ENCODE measurements at places on chromosomes 7 and 10. TPM values are rescaled to one million over a fixed set of nuclear protein-coding genes. Genes with fewer than 3 reads are reported as not detected.

The MET gene
- 83.8 TPM for total RNA-seq

The TNS3 gene
- 127 TPM for total RNA-seq

The NODAL gene
- not detected for total RNA-seq

The FOXK1 gene
- total RNA-seq: 25.1 TPM

The PLEKHS1 gene
- 0.14 TPM for total RNA-seq

The BTBD16 gene
- total RNA-seq: not detected

- peaks cover 9% of the 10 kb centered on the region for H3K4me1 ChIP-seq
- DNase-seq: no peak
- peaks cover 3% of the 10 kb centered on the region for H3K36me3 ChIP-seq
Measured at GRCh38 chr10:125883211-125883610, 2.1 kb upstream of the DHX32 start.

GRCh38 chr10:100146875-100147650 is 38.8 kb downstream of the ERLIN1 start:
- no peak for DNase-seq
- H3K4me1 ChIP-seq: no peaks in the 10 kb centered on the region
- H3K27ac ChIP-seq: no peak overlapping the region

DNA sequence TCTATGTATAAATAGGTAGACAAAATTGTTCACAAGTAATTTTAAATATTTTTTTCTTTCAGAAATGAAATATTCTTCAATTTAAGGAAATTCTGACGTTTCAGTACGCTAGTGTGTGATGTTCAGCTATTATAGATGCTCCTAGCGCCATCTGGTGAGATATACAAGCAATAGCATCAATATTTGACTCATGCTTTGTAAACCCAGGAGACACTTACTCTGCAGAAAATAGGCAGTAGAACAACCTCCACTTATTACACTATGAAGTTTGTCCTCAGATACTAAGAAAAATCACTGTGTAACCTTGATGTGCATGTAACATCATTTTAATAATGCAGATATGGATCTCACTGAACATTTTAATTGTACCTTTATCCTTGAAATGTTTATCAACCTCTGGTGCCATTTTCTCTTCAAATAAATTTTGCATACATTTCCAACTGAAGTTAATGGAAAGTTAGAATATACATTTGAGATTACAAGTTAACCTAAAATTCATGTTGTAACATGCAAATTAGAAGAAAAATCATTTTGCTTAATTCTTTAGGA is 151.5 kb upstream of the FAM3C start:
- H3K4me1 ChIP-seq: no peaks in the 10 kb centered on the region
- no peaks in the 10 kb centered on the region for H3K36me3 ChIP-seq
- DNase-seq: no peak
- H3K4me3 ChIP-seq: no peak overlapping the region

- no peak overlapping the region for H3K4me3 ChIP-seq
- H3K27me3 ChIP-seq: no peaks in the 10 kb centered on the region
- DNase-seq: no peak
- no peak overlapping the region for H3K27ac ChIP-seq
- H3K4me1 ChIP-seq: peaks cover 5% of the 10 kb centered on the region
Measured at GRCh38 chr10:72094574-72094973, 6.2 kb upstream of the SPOCK2 start.

GRCh38 chr7:111787741-111788140 is 225.4 kb upstream of the IMMP2L start:
- no peak overlapping the region for H3K4me3 ChIP-seq
- H3K4me1 ChIP-seq: no peaks in the 10 kb centered on the region
- no peak overlapping the region for H3K27ac ChIP-seq
- no peak for DNase-seq
- no peaks in the 10 kb centered on the region for H3K27me3 ChIP-seq
- H3K36me3 ChIP-seq: peaks cover 40% of the 10 kb centered on the region

DNA sequence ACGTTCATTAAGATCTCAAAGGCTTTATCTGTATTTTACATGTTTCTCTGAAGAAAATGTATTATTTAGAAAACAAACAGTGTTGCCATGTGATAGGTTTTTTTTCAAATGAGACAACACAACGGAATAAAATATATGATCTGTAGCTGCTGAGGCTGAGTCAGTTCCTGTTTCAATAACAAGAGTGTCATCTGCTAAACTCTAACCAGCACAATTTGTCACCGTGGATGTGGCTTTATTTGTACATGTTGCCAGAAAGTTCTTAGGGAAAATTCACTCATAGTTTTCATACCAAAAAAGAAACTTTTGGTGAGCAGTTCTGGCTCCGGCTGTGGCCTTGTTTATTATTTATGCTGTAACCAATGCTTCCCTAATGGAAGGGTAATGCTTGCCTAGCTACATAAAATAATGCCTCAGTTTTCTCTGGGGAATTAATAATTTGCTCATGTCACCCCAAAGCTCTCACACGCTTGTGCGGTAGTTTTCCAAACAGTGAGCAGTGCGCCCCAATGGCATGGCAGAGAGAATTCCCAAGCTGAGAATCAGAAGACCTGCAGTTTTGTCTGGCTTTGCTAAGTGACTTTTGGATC is 20.3 kb upstream of the KLF6 start:
- H3K4me1 ChIP-seq: peaks cover 54% of the 10 kb centered on the region
- H3K4me3 ChIP-seq: no peak overlapping the region
- H3K36me3 ChIP-seq: no peaks in the 10 kb centered on the region
- DNase-seq: no peak
- H3K27ac ChIP-seq: peak overlapping the region; percentile 89

DNA sequence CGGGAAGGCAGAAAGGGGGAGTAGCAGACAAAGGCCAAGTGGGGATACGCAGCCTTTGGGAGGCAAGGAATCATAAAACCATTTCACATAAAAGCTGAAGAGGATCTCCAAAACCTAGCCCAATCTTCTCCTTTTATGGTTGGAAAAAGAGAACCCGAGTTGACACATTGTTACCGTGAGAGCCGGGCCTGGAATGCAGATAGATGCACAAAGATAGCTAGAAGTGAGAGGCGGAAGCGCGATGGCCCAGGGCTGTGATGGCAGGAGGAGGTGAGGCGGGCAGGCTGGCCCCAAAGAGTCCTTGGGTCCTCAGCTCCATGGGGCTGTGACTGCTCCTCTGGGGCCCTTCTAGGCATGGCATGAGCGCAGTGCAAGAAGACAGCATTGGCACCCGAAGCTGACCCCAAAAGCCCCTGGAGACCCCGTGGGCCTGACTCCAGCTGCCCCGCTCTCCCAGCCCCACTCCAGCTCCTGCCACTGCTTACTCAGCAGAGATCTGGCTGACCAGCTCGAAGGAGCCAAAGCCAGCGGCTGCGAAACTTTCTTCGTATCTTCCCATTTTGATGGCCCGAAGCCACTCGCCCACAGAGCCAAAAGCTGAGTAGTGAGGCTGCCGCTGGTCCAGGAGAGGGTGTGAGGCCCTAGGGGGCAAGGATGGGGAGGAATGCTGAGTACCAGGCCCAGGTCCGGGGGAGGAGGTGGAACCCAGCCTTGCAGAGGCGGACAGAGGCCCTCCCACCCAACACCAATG is 22.5 kb downstream of the EPHB4 start:
- H3K4me1 ChIP-seq: peaks cover 48% of the 10 kb centered on the region
- H3K4me3 ChIP-seq: no peak overlapping the region
- H3K27ac ChIP-seq: peak overlapping the region; percentile 54
- peaks cover 46% of the 10 kb centered on the region for H3K36me3 ChIP-seq
- H3K27me3 ChIP-seq: no peaks in the 10 kb centered on the region

DNA sequence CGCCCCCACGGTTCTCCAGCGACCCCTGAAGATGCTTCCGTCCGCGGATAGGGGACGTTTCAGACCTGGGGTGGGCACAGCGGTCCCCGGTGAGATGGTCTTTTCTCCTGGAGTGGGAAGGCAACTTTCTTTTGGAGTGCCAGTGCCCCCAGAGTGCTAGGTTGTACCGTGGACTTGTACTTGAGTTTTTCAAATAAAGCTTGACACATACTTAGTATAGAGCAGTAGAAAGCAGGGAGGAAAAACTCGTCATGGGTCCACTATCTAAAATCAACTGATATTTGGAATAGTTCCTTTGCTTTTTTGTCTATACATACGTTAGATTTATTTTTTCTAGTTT is 28.4 kb downstream of the RBM20 start:
- DNase-seq: no peak
- peak overlapping the region; percentile 55 for H3K4me3 ChIP-seq
- H3K27ac ChIP-seq: peak overlapping the region; percentile 62
- no peaks in the 10 kb centered on the region for H3K4me1 ChIP-seq
- H3K36me3 ChIP-seq: no peaks in the 10 kb centered on the region

DNA sequence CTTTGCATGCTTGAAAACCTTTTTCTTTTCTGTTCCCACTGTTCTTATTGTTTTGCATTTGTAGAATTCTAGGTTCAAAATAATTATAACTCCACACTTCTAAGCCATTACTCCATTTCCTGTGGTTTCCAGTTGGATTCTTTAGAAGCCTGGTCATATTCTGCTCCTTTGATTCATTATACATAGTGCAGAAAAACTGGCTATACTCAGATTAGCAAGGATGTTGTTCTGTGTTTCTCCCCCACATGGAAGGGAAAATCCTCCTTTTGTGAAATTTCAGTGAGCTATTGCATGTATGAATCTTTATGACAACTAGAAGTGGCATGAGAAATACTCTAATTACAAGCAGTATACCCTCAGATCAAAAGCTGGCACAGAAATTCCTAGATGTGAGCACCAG is 79.5 kb downstream of the SLC13A1 start:
- no peaks in the 10 kb centered on the region for H3K36me3 ChIP-seq
- DNase-seq: no peak
- H3K27ac ChIP-seq: no peak overlapping the region
- H3K4me1 ChIP-seq: no peaks in the 10 kb centered on the region
- H3K27me3 ChIP-seq: no peaks in the 10 kb centered on the region
- no peak overlapping the region for H3K4me3 ChIP-seq

DNA sequence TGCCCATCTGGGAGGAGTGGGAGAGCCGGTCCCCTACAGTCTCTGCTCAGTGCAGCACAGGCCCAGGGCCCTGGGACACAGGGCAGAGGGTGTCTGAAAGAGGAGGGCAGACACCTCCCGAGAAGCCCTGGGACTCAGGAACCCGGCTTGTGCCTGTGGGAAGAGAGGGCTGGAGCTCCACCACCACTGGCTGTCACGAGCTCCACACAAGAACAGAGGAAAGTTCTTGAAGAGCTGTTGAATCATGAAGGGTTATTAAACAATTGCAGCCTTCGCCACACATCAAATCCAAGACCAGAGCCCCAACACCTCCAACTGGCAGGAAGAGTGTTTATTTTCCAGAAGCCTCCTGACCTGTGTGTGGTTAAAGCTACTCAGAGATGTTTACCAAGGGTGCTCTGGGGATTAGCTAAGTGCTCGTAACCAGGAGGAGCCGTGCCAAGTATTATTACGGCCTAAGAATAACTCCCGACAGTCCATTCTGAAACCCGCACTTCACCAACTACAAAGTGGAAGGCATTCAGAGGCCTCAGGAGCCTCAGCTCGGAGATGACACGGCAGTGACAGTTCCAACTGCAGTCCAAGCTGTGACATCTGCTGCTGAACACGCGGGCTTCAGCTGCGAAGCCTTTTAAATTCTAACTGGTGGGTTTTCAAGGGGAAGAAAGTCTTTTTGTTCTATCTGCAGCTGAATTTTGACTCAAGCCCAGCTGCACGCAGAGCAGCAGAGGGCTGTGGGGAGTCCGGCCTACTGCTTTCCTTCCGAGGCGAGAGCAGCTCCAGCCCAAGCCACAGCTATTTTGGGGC is 75.1 kb downstream of the MAD1L1 start:
- H3K36me3 ChIP-seq: no peaks in the 10 kb centered on the region
- peak overlapping the region; percentile 75 for H3K27ac ChIP-seq
- H3K4me3 ChIP-seq: no peak overlapping the region
- no peaks in the 10 kb centered on the region for H3K27me3 ChIP-seq
- peaks cover 10% of the 10 kb centered on the region for H3K4me1 ChIP-seq

DNA sequence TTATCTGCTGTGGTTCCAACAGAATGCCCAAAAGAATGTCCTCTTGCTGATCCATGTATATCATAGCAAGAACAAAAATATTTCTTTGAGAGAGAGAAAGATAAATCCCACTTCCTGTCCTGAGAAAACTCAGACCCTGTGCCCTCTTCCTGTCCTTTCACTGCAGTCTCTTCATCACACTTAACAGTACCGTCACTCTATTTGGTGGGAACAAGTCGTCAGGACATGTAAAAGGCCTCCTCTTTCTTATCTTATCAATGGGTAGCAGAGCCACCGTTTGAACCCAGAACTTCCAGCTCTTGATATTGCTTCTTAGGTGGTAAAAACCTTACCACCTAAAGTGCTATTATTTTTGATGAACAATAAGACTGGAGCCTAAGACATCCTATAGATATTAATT is 43.9 kb downstream of the CHRM2 start:
- DNase-seq: no peak

DNA sequence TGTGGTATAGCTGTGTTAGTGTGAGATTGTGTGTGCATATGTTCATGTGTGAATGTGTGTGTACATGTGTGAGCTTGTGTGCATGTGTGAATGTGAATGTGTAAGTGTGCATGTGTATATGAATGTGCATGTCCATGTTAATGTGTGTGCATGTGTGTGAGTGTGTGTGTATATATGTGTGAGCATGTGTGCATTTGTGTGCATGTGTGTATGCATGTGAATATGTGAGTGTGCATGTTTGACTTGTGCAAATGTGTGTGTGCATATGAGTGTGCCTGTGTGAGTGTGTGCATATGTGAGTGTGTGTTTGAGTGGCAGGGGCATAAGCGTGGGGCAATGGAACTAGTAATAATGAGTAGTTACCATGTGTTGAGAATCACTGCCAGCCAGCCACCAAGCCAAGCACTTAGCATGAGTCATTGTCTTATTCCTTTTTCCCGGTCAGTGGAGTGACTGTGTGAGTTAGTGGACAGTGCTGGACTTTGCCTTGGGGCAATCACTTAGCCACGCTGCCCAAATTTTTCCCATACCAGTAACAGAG is 46.3 kb upstream of the SHH start:
- peak; percentile 36 for DNase-seq
- H3K36me3 ChIP-seq: no peaks in the 10 kb centered on the region
- no peak overlapping the region for H3K27ac ChIP-seq
- H3K27me3 ChIP-seq: no peaks in the 10 kb centered on the region
- no peak overlapping the region for H3K4me3 ChIP-seq

DNA sequence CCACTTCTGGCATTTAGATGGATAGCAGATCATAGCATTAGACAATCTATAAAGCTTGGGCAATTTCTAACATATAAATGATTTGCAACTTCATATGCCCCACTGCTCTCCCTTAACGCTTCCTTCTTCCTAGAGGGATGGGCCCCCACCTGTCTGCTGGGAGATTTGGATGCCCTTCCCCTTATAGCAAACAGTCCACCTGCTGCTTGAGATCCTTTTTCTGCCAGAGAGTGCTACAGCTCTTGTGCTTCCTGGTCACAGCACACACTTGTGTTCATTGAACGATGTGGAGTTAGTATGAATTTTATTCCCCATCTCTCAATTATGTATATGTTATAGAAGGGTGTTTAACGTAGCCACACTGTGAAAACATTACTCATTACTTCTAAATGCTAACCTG is 10.4 kb upstream of the PCGF5 start:
- H3K4me3 ChIP-seq: no peak overlapping the region
- no peak overlapping the region for H3K27ac ChIP-seq
- H3K36me3 ChIP-seq: no peaks in the 10 kb centered on the region
- no peak for DNase-seq
- H3K27me3 ChIP-seq: no peaks in the 10 kb centered on the region
- H3K4me1 ChIP-seq: no peaks in the 10 kb centered on the region
